ENCODE measurements at places on chromosomes 2 and 18.

GRCh38 chr2:38013158-38013752, 62.7 kb downstream of the CYP1B1 start:
- no peak for DNase-seq

GRCh38 chr2:207223051-207223450, 57.3 kb upstream of the KLF7 start:
- DNase-seq = no peak

GRCh38 chr2:189835855-189836558, 51.8 kb downstream of the PMS1 start:
- DNase-seq = no peak

DNA sequence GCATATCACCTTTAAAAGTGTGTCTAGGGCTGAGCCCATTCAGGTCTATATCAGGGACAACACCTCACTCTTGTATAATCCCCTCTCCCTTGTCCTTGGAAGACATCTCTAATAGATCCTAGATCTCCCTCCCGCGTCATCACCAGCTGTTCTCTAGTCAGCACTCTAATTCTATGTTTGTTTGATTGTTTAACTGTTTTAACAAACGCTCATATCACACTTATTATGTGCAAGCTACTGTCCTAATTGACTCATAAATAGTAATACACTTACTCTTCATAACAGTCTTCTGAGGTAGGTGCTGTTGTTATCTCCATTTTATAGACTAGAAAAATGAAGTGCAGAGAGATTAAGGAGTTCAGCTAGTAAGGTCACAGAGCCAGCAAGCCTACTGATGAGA, 1.6 kb upstream of the ERMN start:
- no peak for DNase-seq

Data from activated T-cell treated with anti-CD3 and anti-CD28 coated beads for 1 hour (primary cell).